Progenitor cell of endocrine pancreas (in vitro differentiated cells): ENCODE measurements at places on chromosomes 6 and 20. TPM values are rescaled to one million over a fixed set of nuclear protein-coding genes. Genes with fewer than 3 reads are reported as not detected.

The CTCFL gene
- not detected in 2 replicates for total RNA-seq

The BPIFA1 gene
- not detected in 2 replicates for total RNA-seq

The AIF1 gene
- total RNA-seq: 1.7 and 3.1 TPM in 2 replicates

DNA sequence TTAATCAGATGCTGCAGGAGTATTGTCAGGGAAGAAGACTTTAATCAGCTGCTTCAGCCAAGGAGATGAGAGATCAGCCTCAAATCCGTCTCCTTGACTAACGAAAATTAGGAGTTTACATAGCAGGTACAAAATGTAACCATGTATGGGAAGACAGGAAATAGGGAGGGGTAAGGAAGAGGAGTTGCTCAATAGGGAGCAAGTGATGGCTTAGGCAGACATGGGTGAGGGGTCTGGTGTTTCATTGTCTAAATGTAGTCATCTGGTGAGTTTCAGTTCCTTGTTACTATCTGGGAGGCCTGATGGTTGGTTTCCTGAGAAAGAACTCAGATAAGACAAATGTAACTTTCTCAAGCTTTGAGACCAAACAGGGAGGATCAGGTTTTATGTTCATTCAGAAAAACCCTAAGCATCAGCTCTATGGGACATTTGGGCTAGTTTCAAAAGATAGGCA lies 217.3 kb upstream of the SULF2 start:
- H3K27me3 ChIP-seq: peaks cover 3% of the 10 kb centered on the region
- no peaks in the 10 kb centered on the region for H3K36me3 ChIP-seq
- no peak for DNase-seq
- peaks cover 2% of the 10 kb centered on the region for H3K4me1 ChIP-seq
- no peak overlapping the region for H3K27ac ChIP-seq

GRCh38 chr6:84581494-84582259 lies 182.7 kb downstream of the TBX18 start:
- H3K4me3 ChIP-seq: no peak overlapping the region
- no peak for DNase-seq
- no peaks in the 10 kb centered on the region for H3K27me3 ChIP-seq
- no peak overlapping the region for H3K27ac ChIP-seq

GRCh38 chr6:162468326-162468725 lies 259.2 kb downstream of the PRKN start:
- H3K36me3 ChIP-seq: no peaks in the 10 kb centered on the region
- H3K27me3 ChIP-seq: no peaks in the 10 kb centered on the region
- no peak overlapping the region for H3K27ac ChIP-seq

- H3K36me3 ChIP-seq: no peaks in the 10 kb centered on the region
- no peak for DNase-seq
- no peak overlapping the region for H3K27ac ChIP-seq
- peaks cover 20% of the 10 kb centered on the region for H3K4me1 ChIP-seq
- peaks cover 32% of the 10 kb centered on the region for H3K27me3 ChIP-seq
- no peak overlapping the region for H3K4me3 ChIP-seq
These were observed 182.3 kb downstream of the CDH4 start for GRCh38 chr20:61434341-61434781.

GRCh38 chr6:150482883-150483409 lies 114.1 kb downstream of the IYD start:
- no peaks in the 10 kb centered on the region for H3K27me3 ChIP-seq
- H3K27ac ChIP-seq: no peak overlapping the region
- no peak overlapping the region for H3K4me3 ChIP-seq

The CLIC5 gene
- 28.4 and 35.9 TPM in 2 replicates for total RNA-seq

GRCh38 chr6:37406726-37407341 lies 26.2 kb upstream of the CMTR1 start:
- H3K4me1 ChIP-seq: no peaks in the 10 kb centered on the region
- no peaks in the 10 kb centered on the region for H3K27me3 ChIP-seq
- H3K36me3 ChIP-seq: no peaks in the 10 kb centered on the region
- H3K27ac ChIP-seq: no peak overlapping the region
- DNase-seq: no peak
